ENCODE measurements at places on chromosomes 7 and 10.

DNA sequence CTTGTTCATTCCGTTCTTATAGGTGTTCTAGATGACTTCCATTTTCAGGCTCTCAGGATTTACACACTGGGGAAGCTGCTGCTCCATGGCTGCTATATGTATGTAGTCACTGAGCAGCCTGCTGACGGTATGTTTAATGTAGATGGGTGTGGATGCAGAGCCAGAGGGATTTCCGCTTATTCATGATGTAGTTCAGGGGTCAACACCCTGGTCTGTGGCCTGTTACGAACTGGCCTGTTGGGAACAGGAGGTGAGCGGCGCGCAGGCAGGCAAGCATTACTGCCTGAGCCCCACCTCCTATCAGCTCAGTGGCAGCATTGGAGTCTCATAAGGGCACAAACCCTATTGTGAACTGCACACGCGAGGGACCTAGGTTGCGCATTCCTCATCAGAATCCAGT is 33.9 kb downstream of the DNAJB6 start:
- no peak for DNase-seq

DNA sequence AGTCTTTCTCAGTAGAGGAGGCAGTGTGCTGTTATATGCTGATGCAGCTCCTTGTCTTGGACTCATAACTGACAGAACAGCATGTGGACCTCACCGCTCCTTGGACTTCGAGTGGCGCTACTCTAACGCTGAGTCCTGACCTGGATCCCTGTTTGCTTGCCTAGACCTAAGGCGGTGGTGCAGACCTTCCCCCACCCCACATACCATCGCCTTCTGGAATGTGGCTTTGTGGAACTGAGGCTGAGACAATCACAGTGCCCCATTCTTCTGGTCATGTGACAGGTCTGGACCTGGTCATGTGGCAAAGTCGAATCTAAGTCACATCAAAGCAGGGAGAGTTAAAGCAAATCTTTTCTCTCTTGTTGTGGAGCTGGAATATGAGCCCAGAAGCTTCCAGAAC is 190.7 kb upstream of the MKI67 start:
- no peak for DNase-seq

- no peak for DNase-seq
Observed at GRCh38 chr10:34223658-34224057, 591.4 kb downstream of the PARD3 start.

- DNase-seq, result peak; percentile 61
Observed at GRCh38 chr7:46558482-46559193, 637.6 kb upstream of the IGFBP3 start.

- DNase-seq, result no peak
Observed at GRCh38 chr7:123023126-123023525, 27.6 kb upstream of the TAS2R16 start.

DNA sequence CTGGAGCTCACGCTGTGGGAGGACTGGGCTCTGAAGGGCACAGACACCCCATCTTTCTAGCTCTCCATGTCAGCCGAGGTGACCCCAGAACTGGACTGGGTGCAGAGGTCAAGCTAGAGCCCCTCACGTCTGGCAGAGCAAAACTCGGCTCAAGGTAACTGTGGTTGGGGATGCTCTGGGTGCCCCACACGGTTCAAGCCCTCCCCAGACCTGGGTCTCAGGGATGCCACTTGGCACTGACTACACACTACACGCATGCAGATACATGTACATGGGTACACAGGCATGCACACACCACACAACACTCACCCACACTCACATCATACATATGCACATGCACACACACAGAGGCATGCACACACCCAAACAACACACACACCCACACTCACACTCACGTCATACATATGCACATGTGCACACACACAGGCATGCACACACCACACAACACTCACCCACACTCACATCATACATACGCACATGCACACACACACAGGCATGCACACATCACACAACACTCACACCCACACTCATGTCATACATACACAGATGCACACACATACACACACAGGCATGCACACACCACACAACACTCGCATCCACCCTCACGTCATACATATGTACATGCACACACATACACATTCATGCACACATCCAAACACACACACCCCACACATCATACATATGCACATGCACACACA is 219.3 kb downstream of the DNAJB6 start:
- DNase-seq, result no peak

- no peak for DNase-seq
Observed at GRCh38 chr10:80697926-80698325, 160.2 kb downstream of the SH2D4B start.

DNA sequence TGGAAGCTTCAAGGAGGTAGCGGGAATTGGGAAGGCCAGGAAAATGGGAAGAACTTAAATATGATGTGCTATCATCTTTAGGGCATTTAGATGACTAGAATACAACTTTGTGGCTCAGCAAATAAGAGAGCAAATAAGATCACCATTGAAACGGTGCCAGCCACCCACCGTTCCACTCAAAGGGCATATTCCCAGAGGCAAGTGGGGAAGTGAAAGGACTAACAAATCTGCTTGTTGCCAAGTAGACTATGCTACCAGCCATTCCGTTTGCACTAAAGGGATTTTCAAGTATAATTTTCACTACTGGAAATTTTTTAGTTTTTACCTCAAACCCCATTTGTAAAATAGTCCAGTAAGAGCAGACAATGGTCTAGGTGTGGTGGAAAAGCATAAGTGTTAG is 4.0 kb upstream of the PPP1R3C start:
- DNase-seq, result no peak

DNA sequence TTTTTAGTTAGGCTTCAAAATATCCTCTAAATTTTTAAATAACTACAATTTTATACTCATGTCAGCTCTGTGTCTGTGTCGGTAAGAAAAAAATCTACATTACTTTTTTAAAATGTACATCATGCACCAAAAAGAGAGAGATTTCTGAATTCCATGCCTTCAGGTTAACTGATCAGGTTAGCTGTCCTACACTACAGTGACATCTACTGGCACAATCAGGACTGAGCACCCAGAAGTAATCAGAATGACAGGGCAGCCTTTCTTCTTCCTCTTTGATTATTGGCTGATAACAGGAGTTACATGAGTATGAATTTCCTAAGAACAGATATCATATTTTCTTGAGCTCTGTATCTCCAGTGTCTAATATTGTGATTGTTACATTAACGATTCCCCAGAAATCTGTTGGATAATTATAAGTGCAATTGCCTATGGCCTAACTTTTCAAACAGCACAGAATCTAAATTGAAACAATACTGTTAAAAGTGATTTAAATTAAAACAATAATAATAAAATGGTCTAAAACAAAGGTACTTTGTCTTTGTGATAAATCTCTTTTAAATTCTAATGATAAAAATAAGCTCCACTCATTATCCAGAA is 41.8 kb upstream of the HYCC1 start:
- DNase-seq, result peak; percentile 40

GRCh38 chr7:84997626-84998025 is 189.2 kb downstream of the SEMA3D start:
- no peak for DNase-seq

- DNase-seq, result no peak
Observed at GRCh38 chr7:92155108-92155739, 20.9 kb upstream of the CYP51A1 start.

- DNase-seq, result no peak
Observed at GRCh38 chr7:26348234-26348851, 56.7 kb downstream of the SNX10 start.

GRCh38 chr7:117975476-117975875 is 102.2 kb upstream of the CTTNBP2 start:
- no peak for DNase-seq

- no peak for DNase-seq
Observed at GRCh38 chr7:74324531-74325209, 35.5 kb downstream of the CLIP2 start.

DNA sequence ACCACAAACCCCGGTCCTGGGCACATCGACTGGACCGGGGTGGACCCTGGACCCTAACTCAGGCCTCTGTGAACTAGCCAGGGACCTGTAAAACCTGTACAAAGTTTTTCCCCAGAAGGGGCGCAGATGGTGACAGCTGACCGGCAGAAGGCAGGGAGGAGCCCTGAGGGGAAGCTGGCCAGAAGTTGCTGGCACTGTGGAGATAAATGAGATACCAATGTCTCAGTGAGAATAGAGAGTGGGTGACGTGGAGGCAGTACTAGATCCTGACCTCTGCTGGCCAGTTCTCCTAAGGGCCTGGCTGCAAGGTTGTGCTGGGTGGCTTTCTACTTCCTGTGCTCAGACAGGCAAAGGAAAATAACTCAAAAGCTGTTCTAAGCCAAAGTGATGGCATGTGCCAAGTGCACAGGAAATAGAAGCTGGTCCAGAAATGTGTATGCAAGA is 10.6 kb upstream of the TSPAN14 start:
- DNase-seq, result no peak

- no peak for DNase-seq
Observed at GRCh38 chr10:18582803-18583202, 68.6 kb downstream of the NSUN6 start.

- no peak for DNase-seq
Observed at GRCh38 chr7:151381098-151381347, 28.8 kb downstream of the WDR86 start.

GRCh38 chr7:420142-421093 is 99.2 kb downstream of the PDGFA start:
- no peak for DNase-seq
